Hepatocyte (in vitro differentiated cells): ENCODE measurements at places on chromosomes 7 and 10. TPM values are rescaled to one million over a fixed set of nuclear protein-coding genes. Genes with fewer than 3 reads are reported as not detected.

Gene ABCB1
- 20.0 and 23.2 TPM in 2 replicates for total RNA-seq

Gene AGAP3
- 23.7 and 44.0 TPM in 2 replicates for total RNA-seq

Gene SAMD9L
- 1.5 and 4.5 TPM in 2 replicates for total RNA-seq

Gene TAC1
- total RNA-seq: 0.48 and 1.9 TPM in 2 replicates

Gene SFXN4
- 22.8 and 27.2 TPM in 2 replicates for total RNA-seq

Gene TNPO3
- total RNA-seq: 32.2 and 35.4 TPM in 2 replicates

Gene MUC3A
- 1.9 and 4.9 TPM in 2 replicates for total RNA-seq

Gene RNF32
- total RNA-seq: 1.4 and 2.3 TPM in 2 replicates

Gene GNAT3
- total RNA-seq: not detected in 2 replicates

Gene HTR5A
- not detected in 2 replicates for total RNA-seq

Gene ELN
- 45.2 and 58.1 TPM in 2 replicates for total RNA-seq

Gene ACTL6B
- not detected in 2 replicates for total RNA-seq

Gene MMRN2
- total RNA-seq: 1.9 and 4.9 TPM in 2 replicates

Gene WNT2
- total RNA-seq: 16.3 and 17.6 TPM in 2 replicates

Gene SRRM3
- 1.5 and 1.7 TPM in 2 replicates for total RNA-seq

Gene COG5
- total RNA-seq: 53.5 and 82.2 TPM in 2 replicates

Gene GIMAP2
- total RNA-seq: 1.4 and 2.4 TPM in 2 replicates

DNA sequence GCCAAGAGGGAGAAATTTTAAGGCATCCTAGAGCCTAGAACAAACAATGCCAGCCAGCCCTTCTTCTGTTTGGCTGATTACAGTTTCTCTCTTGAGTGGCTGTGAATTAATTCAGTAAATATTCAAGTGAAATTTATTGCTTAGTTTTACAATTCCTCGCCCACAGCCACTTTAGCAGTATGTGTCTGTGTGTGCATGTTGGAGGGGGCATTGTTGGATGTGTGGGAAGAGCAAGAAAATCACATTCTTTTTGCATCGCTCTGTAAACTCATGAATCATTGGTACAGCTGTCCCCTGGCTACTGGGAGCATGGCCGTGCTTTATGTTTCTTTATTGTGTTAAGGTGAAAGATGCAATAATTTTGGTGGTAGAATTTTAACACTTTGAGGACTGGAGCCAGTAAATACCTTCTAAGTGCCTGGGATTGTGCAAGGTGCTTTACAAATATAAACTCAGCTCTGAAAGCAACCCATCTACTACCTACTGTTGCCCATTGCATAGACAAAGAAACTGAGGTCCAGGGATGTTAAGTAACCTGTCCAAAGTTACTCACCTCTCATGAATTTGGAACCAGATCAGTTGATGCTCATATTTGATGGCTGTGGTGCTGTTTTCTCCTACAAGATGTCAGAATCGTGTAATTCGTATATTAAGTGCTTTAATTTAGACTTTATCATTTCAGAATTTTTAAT, 89.9 kb upstream of the BTBD16 start:
- no peak overlapping the region for H3K4me3 ChIP-seq
- no peak for DNase-seq
- H3K27ac ChIP-seq: no peak overlapping the region
- no peaks in the 10 kb centered on the region for H3K27me3 ChIP-seq
- peaks cover 5% of the 10 kb centered on the region for H3K4me1 ChIP-seq

DNA sequence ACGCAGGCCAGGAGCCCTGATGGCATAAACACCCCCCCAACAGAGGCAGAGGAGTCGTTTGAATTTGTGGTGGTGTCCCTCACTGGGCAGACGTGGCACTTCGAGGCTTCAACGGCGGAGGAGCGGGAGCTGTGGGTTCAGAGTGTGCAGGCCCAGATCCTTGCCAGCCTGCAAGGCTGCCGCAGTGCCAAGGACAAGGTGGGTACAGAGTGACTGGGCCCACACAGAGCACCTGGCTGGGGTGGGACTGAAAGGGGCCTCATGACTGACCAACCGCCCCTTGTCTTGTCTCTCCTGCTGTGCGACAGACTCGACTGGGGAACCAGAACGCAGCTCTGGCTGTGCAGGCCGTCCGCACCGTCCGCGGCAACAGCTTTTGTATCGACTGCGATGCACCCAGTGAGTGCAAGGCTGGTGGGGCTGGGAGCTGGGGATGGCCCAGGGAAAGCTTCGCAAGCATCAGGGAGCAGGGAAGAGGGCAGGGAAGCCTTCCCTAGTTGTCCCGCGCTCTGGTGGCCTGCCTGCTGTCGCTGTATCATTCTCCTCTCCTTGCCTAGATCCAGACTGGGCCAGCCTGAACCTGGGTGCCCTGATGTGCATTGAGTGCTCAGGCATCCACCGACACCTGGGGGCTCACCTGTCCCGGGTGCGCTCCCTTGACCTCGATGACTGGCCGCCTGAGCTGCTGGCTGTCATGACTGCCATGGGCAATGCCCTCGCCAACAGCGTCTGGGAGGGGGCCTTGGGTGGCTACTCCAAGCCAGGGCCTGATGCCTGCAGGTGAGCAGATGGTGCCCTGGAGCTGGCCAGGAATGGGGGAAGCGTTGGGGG, 25.4 kb downstream of the GBX1 start:
- no peaks in the 10 kb centered on the region for H3K4me1 ChIP-seq
- no peak overlapping the region for H3K4me3 ChIP-seq
- H3K27me3 ChIP-seq: no peaks in the 10 kb centered on the region
- DNase-seq: no peak

GRCh38 chr10:83252596-83252995, 886.7 kb upstream of the GHITM start:
- no peaks in the 10 kb centered on the region for H3K4me1 ChIP-seq
- H3K36me3 ChIP-seq: no peaks in the 10 kb centered on the region
- H3K27ac ChIP-seq: no peak overlapping the region
- no peak for DNase-seq

DNA sequence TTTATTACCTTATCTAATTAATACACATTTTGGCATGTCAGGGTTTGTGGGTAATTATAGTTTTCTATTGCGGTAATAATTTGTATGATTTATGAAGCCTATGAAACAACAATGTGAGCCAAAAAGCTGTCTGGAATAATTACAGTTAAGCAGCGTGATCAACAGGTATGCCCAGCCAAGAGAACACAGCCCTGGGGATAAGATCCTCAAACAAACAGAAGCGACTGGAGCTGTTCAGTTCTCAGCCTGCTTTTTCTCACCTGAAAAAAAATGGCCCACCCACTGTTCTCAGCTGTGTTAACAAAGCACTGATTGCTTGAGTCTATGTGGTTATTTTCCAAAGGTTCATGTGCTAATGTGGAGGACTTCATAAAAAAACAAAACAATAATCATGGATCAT, 855.8 kb downstream of the GATA3 start:
- no peak overlapping the region for H3K4me3 ChIP-seq
- DNase-seq: no peak
- H3K27ac ChIP-seq: no peak overlapping the region
- H3K36me3 ChIP-seq: no peaks in the 10 kb centered on the region

DNA sequence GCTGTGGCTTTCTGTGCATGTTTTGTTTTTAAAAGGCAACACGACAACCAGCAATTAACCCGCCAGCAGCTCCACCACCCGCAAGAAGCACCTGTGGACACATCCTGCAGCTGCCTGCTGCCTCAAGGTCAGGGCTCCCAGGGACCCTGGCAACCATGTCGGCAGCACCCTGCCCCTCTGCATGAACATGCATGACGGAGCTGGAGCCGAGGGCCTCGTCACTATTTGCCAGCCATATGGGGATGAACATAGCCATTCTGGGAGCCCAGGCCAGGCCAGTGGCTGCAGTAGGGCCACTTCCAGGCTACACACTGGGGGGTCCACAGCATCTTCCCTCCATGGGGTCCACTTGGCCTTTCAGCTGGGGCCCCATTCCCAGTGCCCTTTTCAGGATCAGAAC, 52.9 kb downstream of the CAMK2B start:
- DNase-seq: no peak
- H3K27me3 ChIP-seq: peaks cover under 1% of the 10 kb centered on the region
- peaks cover 3% of the 10 kb centered on the region for H3K4me1 ChIP-seq
- H3K36me3 ChIP-seq: no peaks in the 10 kb centered on the region

GRCh38 chr7:102215711-102216110, 71.0 kb upstream of the SH2B2 start:
- H3K4me3 ChIP-seq: no peak overlapping the region
- no peak for DNase-seq
- H3K27me3 ChIP-seq: no peaks in the 10 kb centered on the region
- no peaks in the 10 kb centered on the region for H3K4me1 ChIP-seq
- no peaks in the 10 kb centered on the region for H3K36me3 ChIP-seq

- H3K27me3 ChIP-seq: no peaks in the 10 kb centered on the region
- H3K4me1 ChIP-seq: no peaks in the 10 kb centered on the region
- no peak overlapping the region for H3K27ac ChIP-seq
- no peak for DNase-seq
- H3K4me3 ChIP-seq: no peak overlapping the region
- no peaks in the 10 kb centered on the region for H3K36me3 ChIP-seq
Measured at GRCh38 chr7:133819695-133820094, 307.4 kb upstream of the LRGUK start.

GRCh38 chr7:28986028-28986764, 28.1 kb upstream of the TRIL start:
- no peak overlapping the region for H3K4me3 ChIP-seq
- H3K27ac ChIP-seq: peak overlapping the region; percentile 48
- no peaks in the 10 kb centered on the region for H3K27me3 ChIP-seq
- DNase-seq: peak; percentile 8
- no peaks in the 10 kb centered on the region for H3K36me3 ChIP-seq
- peaks cover 8% of the 10 kb centered on the region for H3K4me1 ChIP-seq

GRCh38 chr7:139108266-139109187, 993 bp downstream of the ZC3HAV1 start:
- H3K27ac ChIP-seq: peak overlapping the region; percentile 98
- H3K4me3 ChIP-seq: peak overlapping the region; percentile 97
- no peaks in the 10 kb centered on the region for H3K36me3 ChIP-seq
- peak; percentile 34 for DNase-seq
- peaks cover 9% of the 10 kb centered on the region for H3K4me1 ChIP-seq

DNA sequence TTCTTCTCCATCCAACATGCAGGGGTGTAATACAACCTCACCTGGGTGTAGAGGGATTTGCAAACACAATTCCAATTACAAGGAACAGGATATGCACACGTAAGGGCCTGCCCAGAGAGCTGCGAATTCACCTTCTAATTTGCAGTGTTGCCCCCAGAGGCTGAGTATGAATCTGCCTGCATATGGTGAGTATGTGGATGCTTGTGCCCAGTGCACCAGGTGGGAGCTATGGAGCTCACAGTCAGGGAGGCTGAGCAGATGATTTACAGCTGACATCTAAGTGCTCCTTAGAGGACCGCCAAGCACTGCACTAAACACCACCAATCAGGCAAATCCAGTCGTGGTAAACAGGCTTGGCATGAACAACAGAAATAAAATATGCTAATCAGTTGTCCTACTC, 132.0 kb downstream of the RELN start:
- no peak overlapping the region for H3K4me3 ChIP-seq
- no peak overlapping the region for H3K27ac ChIP-seq
- no peak for DNase-seq
- H3K36me3 ChIP-seq: no peaks in the 10 kb centered on the region

DNA sequence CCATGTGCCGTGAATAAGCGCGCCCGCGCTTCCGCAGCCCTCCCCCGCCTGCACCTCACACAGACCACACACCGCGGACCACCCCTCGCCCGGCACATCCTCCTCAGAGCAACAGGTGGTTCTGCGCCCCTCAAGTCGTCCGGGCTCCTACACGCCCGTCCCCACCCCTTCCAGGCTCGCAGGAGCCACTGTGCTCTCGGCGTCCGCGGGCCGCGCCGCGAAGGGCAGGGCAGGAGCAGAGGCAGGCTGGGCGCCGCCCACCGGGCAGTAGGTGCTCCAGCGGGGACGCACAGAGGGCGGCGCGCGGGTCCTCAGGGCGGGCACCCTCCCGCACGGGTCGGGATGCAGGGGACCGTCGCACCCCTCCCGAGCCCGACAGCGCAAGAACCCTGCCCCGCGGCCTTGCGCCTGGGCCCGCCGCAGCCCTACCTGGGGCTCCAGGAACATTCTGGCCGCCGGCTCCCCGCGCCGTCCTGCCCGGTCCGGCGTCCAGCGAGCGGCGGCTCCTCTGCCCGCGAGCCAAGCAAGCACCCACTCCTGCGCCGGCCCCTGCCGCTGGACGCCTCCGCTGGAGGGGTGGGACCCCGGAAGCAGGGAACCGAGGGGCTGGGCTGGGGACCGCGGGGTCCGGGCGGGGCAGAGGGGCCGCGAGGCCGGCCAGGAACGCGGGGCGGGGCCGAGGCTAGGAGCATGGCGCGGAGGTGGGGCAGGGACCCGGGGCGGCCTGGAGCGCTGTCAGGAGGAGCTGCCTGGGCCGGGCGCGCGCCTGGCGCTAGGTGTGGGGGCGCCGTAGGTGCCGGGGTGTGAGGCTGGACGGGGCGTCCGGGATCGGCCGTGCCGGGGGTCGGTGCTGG, 37.4 kb downstream of the RASGEF1A start:
- peak; percentile 64 for DNase-seq
- peaks cover 39% of the 10 kb centered on the region for H3K27me3 ChIP-seq
- no peak overlapping the region for H3K27ac ChIP-seq

DNA sequence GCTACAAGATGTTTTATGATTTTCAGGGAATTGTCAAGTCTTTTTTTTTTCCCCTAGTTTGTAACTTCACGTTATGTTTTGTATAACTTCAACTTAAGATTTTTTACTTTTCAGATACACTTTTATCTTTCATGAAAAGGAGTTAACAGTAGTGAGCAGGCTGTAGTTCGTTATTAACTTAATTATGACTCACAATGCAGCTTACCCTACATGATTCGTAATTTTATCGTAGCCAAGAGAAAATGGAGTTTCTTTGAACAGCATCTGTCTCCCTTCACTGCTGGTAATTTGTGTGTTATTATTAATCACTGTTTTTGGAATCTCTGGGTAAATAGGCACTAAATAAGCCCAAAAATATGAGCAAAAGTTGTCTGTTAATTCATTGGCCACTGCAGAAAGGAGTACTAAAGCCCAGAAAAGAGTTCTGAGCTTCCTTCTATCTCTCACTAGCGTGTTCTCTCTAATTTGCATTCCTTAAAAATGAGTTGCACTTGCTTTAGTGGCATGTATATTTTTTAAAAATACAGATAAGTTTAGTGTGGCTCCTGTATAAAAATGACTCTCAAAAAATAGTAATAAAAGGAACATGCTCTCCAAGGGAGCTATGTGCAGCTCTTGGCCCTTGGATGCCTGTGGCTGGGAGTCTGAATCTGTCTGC, 36.1 kb downstream of the RALA start:
- H3K4me3 ChIP-seq: no peak overlapping the region
- no peaks in the 10 kb centered on the region for H3K27me3 ChIP-seq
- no peaks in the 10 kb centered on the region for H3K36me3 ChIP-seq
- no peaks in the 10 kb centered on the region for H3K4me1 ChIP-seq
- no peak for DNase-seq
- H3K27ac ChIP-seq: no peak overlapping the region

GRCh38 chr7:152751449-152752141, 8.0 kb upstream of the ACTR3B start:
- no peak overlapping the region for H3K4me3 ChIP-seq
- no peaks in the 10 kb centered on the region for H3K4me1 ChIP-seq
- DNase-seq: no peak
- H3K27ac ChIP-seq: no peak overlapping the region
- H3K36me3 ChIP-seq: no peaks in the 10 kb centered on the region

GRCh38 chr10:114489521-114490310, 85.4 kb upstream of the AFAP1L2 start:
- H3K4me3 ChIP-seq: no peak overlapping the region
- no peak overlapping the region for H3K27ac ChIP-seq
- H3K27me3 ChIP-seq: no peaks in the 10 kb centered on the region
- DNase-seq: no peak
- H3K4me1 ChIP-seq: no peaks in the 10 kb centered on the region
- no peaks in the 10 kb centered on the region for H3K36me3 ChIP-seq

- H3K36me3 ChIP-seq: no peaks in the 10 kb centered on the region
- DNase-seq: no peak
- no peak overlapping the region for H3K27ac ChIP-seq
Measured at GRCh38 chr10:101071267-101071884, 9.6 kb downstream of the KAZALD1 start.

GRCh38 chr10:21919906-21920305, 83.6 kb downstream of the DNAJC1 start:
- no peak for DNase-seq
- H3K27ac ChIP-seq: no peak overlapping the region
- H3K4me3 ChIP-seq: no peak overlapping the region
- H3K27me3 ChIP-seq: no peaks in the 10 kb centered on the region
